ENCODE measurements at places on chromosomes 7 and 10.

DNA sequence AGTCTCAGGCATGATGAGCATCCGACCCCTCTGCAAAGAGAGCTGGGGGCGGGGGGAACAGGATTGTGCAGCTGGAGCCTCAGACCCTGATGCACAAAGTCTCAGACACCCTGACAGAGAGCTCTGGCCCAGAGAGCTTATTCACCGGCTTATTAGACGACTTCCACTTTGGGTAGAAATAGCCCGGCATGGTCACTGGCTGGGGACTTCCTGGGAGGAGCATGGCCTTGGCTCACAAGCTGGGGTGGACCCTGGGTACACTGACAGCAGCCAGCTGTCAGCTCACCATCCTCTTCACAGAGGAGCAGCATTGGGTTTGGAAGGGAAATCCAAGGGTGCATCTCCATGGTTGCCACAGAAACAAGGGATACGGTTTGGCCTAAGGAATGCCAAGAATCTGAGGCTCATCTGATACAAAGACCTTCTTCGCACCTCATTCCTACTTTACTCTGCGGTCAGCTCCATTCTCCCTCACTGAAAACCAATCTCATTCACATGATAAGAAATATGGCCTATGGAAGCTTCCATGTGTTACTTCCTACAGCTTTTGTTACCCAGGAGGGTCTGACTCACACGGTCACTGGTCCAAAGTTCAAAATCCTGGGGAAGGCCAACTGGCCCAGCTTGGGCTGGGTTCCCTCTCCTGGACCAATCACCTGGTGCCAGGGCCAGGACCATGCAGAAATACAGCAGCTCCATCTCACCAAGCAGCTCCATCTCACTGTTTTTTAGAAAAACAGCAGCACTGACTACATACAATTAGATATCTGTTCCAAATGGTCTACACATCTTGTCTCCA, 25.1 kb downstream of the ZNF467 start:
- DNase-seq: no peak

DNA sequence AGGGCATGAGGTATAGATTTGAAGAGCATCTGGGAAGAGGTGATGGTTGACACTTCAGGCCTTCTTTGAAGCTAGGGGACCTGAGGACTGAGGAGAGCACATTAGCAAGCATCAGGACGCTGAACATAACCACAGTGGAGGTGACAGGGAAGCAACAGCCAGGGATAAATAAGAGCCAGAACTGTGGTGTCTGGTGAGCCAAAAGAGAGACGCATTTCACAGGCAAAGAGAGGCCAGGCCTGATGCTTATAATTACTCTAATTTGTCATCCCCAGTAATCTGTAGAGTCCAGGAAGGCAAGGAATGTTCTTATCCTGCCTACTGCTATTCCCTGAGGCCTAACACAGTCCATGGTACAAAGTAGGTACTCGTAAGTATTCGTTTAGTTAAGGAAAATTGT, 10.4 kb upstream of the FAS start:
- DNase-seq: no peak

DNA sequence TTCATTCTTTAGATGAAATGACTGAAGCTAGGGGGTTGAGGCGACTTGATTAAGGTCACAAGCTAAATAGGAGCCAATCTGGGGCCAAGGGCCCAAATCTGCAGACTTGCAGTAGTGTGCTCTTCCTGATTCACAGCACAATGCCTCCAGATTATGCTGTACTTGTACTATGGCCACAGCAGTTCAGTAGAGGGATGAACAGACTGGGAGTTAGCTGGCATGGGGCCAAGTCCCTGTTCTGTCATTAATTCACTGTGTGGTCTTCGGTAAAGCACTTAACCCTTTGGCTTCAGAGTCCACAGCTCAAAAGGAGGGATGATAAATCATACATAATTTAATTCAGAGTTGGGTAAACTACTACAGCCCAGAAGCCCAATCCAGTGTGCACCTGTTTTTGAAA, 196.8 kb downstream of the XPNPEP1 start:
- DNase-seq: no peak

DNA sequence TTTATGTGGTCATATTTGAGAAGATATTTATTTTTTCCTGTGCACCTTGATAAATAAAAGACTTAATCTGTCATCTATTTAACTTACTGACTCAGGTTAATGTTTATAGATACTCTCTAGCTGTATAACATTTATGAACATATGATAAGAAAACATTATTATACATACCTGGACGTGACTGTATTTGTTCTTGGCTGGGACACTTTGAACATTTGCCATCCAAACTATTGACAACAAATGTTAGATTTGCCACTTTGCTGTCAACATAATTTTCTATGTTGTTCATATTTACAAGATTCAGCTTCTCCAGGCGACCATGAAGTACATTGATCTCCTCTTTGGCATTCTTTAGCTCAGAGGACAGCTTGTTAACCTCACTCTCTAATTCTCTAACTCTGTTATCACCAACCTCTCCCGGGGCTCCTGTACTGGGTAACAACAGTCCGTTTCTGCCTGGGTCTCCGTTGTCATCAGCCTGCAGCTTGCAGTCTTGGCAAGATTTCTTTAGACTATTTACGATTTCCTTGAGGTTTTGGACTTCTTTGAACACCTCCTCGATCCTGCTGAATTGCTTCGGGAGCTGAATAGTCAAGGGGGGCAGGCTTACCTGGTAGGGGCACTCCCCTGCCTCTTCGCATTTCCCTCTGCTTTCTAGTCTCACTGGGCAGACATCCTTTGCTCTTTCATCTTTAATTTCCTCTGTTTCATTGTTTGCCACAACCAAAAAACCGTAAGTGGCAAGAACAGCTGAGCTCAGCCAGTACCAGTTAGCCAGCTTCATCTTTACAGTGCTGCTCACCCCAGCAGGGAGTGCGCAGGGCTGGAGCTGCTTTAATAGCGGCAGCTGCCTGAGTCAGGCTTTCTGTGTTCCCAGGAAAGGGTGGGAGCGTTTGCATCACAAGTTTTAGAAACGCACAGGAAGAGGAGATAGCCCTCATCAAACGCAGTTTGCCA, at the start of gene FGL2:
TSS of gene FGL2 (minus strand) at position 807 of the 954 bp plus-strand sequence. CDS start at position 781, 26 bp downstream.
- DNase-seq: peak; percentile 42

DNA sequence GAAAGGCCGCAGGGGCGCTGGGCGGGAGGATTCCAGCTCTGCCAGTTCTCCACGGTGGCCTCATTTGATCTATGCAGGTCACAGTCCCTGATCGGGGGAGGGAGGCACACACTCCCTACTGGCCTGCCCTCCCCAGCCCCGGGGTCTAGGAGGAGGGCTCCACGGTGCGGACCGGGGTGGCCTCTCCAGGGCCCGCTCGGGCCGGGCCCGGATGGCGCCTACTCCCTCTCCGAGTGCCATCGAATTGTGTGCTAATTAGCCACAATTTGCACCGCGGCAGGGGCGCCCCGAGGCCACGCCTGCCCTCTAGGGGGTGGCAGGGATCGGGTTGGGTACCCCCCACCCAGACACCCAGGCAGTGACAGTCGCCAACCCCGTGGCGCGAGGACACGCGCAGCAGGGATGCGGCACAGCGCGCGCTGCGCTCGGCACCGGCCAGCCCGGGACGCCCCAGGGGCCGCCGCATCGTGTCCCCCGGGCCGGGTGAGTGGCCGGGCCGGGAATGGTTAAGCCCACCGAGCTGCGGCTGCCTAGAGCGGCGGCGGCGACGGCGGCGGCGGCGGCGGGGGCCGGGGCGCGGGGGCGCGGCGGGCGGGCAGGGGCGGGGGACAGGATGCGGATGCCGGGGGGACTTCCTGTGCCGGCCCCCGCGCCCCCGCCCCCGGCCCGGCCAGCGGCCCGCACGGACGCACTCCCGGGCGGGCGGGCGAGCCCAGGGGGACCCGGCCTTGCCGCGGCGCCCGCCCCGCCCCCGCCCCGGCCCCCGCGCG, at the start of gene ZNF853:
TSS of gene ZNF853 (plus strand) at position 658 of the 770 bp plus-strand sequence. CDS start 565 bp downstream, outside the sequence.
- DNase-seq: no peak

DNA sequence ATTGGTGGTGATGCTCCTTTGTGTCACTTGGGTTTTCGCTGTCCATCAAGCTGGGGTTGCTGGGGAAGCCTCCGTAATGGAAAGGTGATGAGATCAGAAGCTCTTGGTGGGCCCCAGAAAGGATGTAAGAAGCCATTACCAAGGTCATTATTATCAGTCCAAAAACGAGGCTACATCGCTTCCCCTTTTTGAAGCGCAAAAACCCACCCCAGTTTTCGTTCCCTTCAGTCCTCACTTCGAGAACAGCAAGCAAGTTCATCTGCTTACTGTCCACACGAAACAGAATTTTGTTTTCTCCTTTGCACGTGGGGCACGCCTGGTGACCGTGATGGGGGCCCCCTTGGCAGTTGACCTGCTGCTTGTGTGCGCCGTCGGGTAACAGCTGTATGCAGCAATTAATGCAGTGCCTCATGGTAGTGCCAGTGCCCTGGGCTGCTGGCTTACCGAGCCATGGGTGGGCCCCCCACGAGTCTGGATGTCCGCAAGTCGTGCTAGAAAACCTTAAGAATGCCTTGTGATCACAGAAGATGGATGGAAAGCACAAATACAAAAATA, 47.5 kb downstream of the CHST15 start:
- no peak for DNase-seq

DNA sequence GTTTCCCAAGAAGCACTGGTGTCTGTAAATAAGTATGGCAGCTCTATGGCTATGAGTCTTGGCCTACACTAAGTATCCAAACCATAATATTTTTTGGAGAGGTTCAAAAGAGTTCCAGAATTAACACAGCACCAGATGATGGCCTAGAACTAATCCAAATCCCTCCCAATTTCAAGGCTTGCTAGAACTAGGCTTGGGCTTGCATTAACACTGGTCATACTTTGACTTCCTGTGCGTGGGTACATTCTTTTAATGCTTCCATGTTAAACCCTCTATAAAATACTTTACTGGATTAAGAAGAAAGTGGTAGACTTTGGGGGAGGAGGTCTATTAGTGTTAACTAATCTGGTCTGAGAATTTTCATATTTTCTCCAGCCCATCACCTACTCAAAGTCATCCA, 3.1 kb downstream of the AASS start:
- DNase-seq: no peak

GRCh38 chr7:158066085-158066484, 521.5 kb downstream of the PTPRN2 start:
- no peak for DNase-seq

DNA sequence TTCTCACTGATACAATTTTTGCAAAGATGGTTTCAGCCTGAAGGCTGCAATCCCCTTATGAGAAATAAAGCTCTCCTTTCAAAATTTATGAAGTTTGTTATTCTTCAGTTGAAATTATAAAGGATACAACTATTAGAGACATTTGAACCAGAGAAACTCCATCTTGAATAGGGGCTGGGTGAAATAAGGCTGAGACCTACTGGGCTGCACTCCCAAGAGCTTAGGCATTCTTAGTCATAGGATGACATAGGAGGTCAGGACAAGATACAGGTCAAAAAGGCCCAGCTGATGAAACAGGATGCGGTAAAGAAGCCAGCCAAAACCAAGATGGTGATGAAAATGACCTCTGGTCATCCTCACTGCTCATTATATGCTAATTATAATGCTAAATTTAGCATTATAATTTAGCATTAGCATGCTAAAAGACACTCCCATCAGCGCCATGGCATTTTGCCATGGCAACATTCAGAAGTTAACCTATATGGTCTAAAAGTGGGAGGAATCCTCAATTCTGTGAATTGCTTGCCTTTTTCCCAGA, 22.4 kb upstream of the IFIT1B start:
- no peak for DNase-seq

GRCh38 chr10:85927952-85928665, 438.5 kb downstream of the GRID1 start:
- DNase-seq: no peak

DNA sequence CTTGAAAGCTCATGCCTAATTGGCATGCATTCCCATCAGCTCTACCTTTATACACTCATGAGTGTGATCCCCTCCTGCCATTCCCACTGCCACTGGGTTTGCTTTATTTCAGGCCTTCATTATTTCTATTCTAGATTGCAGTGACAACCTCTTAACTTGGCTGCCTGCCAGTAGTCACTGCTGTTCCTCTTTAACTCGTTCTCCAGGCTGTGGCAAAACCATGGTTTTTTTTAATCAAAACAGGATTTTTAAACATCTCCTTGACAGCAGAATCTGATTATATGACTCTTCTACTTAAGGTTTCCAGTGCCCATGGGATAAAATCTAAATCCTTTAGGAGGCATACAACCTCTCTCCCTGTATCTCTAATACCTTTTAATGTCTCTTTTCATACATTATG, 223.7 kb upstream of the PCDH15 start:
- DNase-seq: no peak

GRCh38 chr10:101778781-101779543, 3.0 kb upstream of the FGF8 start:
- DNase-seq: peak; percentile 36

- no peak for DNase-seq
Observed at GRCh38 chr7:148153616-148154284, 436.8 kb upstream of the C7orf33 start.

DNA sequence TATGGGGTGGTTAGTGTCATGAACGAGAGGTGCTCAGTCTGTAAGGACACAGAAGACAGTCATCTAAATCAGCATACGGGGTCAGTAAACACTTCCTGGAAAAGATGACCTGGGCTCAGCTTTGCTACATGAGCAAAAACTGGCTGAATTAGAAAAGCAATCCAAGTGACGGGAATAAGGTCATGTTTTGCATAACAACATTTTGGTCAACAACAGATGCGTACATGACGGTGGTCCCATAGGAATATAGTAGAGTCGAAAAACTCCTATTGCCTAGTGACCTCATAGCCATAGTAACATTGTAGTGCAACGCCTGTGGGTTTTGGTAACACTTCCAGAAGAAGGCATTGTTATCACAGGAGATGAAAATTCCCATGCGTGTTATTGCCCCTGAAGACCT, 92.9 kb downstream of the CTNNA3 start:
- no peak for DNase-seq

DNA sequence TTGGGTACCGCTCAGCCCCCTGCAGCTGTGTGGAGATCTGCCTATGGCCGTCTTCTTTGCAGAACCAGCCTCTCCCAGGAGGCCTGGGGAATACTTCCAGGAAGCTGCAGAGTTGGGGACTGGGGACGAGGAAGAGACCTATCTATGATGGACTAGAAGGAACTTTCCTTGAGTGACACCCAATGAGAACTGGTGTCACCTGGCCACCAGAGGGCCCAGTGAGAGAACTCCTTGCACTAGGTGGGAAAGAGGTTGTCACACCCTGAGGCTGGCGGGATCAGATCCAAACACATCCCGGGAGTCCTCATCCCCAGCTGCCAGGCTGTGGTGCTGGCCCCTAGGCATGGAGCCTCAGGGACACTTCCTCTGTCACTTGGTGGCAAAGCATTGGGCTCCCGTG, 4.9 kb upstream of the GRID2IP start:
- no peak for DNase-seq

DNA sequence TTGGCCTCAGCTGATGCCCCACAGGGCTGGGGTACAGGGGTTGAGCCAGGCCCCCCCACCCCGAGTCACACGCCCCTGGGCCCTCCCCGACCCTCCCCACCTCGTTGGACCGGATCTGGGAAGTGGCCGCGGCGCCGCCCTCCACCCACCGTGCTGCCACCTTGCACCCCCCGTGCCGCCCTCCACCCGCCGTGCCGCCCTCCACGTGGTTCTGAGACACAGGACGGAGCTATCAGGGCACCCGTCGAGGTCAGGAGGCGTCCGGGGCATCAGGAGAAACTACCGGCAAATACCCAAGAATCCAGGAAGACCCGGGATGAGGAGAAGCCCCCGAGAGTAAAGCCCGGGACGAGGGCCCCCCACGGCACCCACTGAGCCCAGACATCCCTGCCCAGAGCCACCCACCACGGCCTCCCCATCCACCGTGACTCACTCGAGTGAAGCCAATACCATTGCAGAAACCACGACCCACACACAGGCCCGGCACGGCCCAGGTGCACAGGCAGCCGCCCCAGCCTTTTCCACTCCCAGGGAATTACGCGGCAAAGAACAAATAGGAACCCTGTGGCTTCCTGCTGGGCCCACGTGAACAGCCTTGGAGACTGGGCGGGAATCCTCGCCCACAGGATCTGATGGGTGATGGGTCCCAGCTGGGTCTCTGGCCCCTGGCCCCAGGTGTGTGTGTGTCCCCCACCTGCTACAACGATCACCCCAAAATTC, 34.0 kb downstream of the ADAP1 start:
- DNase-seq: no peak
